Body of pancreas (tissue), 4 donors: ENCODE measurements at places on chromosomes 2 and 18.

DNA sequence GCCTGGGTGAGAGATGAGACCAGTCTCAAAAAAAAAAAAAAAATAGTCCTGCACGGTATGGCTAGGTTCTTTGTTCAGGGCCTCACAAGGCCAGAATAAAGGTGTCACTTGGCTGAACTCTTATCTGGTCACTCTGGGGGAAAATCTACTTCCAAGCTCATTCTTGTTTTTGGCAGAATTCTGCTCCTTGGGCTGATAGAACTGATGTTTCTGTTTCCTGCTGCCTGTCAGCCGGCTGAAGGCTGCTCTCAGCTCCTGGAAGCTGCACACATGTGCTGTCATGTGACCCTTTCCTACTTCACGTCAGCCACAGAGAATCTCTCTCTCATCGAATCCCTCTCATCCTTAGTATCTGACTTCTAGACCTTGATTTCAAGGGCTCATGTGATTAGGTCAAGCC is 10.4 kb downstream of the CSRNP3 start:
- no peak for DNase-seq

- no peak for DNase-seq
Measured at GRCh38 chr2:104052356-104052755, 801.6 kb upstream of the POU3F3 start.

GRCh38 chr18:63588909-63589308 is 1.8 kb downstream of the SERPINB13 start:
- no peak for DNase-seq

DNA sequence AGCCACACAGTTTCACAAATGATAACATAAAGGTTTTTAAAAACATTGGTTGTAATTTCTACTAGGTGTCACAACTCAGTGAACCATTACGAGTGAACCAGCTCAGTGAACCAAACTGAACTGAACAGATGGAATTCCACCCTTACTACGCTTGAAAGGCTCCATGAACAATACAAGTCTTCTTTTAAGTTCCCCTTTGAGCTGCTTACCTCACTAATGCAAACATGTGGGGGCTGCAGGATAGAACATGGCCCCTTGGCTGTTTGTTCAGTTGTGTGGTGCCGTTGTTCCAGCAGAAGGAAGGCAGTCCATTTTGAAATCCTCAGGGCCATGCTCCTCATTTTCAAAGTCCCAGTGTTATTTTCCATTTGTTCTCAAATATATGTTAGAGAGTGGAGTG is 30.7 kb upstream of the KLHL14 start:
- no peak for DNase-seq

DNA sequence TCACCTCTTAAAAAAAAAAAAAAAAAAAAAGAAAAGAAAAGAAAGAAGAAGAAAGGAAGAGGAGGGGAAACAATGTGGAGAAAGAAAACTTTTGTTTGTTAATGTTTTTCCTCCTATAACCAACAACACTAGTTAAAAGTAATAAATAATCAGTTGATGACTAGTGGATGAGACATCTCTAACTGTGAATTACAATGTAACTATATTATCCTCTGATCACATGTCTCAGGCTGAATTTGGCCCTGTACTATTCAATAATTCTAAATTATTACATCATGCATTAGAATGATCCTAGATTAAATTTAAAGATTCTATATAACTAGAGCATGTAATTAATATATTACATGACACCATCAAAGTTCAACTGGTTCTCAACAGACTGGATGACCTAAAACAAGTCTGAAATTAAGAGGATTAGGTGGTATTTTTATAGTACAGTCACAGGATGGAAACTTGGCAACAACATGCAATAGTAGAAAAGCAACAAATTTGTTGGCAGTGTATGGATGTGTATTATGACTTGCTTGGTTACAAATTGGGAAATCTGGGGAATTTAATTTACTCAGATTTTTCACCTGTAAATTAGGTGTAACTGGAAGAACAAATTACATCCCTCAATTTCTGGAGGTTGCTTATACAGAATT is 269.3 kb upstream of the SETBP1 start:
- DNase-seq: no peak

DNA sequence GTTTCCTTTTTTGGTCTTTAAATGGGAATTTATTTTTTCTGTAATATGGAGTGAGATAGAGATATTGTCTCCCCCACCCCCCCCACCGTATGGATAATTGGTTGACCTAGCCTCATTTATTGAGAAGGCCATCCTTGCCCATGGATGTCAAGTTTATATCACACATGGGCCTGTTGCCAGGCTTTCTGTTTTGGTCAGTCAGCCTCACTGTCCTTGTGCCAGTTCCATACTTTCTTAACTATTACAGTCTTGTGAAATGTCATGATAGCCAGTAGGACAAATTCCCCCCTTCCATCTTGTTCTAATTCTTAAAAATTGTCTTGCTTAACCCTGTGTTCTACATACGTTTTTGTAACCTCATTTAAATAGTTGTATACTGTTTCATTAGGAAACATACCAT is 12.5 kb downstream of the BABAM2 start:
- no peak for DNase-seq

DNA sequence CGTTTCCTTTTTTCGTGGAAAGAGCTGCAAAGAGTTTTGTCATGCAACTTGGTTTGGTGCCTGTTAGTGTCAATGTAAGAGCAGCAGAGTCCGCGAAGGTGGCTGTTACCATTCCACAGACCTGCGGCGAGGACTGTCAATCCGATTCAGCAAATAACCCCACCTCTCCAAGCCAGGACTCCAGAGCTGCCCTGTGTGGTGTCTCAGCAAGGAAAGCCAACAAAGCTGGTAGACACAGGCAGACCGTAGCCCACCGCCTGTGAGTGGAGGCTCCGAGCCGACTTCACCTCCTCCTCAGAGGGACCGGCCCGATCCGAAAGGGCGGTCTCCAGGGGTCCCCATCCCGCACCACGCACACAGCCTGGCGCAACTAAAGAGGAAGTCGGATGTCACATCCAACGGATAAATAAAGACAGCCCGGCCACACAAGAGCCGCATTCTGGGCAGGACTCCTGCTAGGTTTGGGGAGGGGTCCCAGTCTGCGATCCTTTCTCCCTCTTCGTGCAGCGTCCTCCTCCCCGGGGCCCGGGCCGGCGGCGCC is 819 bp downstream of the ANKRD44 start:
- peak; percentile 50 for DNase-seq

DNA sequence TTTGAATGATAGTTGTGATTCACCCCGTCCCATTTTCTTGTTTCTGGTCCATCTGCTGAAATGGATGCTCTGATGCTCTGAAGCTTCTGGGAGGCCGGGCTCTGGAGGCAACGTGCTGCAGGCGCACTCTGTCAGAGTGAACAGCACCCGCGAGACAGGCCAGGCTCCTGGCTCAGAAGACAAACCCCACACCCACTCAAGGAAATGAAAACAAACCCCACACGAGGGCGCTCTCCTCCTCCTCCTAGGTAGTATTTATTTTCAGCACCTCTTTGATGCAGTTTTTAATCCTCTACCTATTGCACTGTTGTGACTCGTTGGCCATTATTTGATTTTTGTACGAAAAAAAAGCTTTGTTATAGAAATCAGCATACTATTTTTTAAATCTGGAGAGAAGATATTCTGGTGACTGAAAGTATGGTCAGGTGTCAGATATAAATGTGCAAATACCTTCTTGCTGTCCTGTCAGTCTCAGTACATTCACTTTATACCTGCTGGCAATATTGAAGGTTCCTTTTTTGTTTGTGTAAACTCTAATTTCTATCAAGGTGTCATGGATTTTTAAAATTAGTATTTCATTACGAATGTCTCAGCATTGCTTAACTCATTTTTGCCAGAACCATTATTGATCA is 10.3 kb upstream of the CHST10 start:
- DNase-seq: peak; percentile 69

DNA sequence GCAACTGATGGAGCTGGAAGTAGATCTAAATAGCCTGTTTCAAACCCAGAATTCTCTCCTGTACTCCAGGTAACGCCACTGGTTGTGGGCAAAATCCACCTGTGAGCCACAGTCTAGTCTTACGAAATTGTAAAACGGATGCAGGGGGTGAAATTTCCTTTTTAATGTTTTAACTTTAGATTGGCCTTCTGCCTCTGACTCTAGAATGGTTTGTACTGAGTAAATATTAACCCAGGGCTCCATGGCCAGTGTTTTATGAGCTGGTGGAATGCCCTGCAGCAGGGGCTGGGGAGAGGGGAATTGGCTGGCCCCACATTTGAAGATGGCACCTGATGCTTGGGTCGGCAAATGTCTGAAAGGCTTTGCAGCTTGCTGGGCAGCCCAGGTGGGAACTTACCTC is 156.6 kb downstream of the MYCN start:
- no peak for DNase-seq

DNA sequence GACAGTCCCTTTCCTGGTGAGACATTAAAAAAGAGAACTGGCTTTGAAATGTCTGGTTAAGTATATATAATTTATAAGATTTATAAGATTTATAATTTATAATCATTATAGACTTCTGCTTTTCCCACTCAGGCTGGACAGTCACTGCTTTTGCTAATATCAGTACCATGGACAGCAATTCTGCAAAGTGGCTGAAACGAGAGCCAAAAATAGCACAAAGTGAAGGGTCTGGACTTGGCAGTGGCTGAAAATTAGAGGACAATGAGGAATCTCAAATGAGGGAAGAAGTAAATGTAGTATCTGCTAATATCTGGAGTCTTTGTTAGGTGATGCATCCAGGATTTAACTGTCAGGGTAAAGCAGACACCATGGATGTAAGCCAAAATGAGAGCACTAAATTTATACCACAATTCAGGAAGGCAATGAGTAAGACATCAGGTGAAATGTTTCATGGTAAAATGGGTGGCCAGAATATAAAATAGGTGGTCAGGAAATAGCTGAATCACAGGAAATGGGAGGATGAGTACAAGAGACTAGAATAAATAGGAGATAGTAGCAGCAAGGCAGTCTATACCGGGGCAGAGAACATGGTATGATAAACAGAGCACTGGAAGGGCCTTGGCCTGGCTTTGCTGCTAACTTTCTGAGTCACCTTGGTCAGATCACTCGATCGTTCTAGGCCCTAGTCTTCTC is 39.6 kb upstream of the BOD1L2 start:
- DNase-seq: no peak

- DNase-seq: no peak
Measured at GRCh38 chr2:142868229-142868762, 9.2 kb upstream of the KYNU start.

DNA sequence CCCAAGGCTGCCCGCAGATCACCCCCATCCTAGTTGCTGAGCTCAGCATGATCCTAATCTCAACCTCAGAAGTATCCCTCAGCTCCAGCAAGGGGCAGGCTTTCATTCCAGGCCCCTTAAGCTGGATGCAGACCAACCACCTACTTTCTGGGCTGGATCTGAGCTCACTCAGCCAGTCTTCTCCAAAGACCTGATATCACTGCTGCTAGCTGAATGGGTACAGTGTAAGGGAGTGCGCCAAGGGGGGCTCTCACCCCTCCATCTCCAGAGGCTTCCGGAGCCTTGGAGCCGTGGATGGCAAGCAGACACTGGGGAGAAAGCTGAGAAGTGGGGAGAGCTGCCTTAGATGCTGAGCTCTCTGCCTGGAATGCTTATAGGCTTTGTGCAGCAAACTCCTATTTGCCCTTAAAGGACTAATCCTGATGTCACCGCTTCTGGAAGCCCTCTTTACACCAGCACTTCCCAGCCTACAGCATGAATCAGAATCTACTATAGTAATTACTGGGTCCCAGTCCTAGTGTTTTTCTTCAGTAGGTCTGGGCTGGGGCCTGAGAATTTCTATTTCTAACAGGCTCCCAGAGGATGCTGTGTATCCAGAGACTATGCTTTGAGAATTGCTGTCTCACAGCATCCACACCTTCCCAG is 31.0 kb downstream of the GYPC start:
- no peak for DNase-seq

DNA sequence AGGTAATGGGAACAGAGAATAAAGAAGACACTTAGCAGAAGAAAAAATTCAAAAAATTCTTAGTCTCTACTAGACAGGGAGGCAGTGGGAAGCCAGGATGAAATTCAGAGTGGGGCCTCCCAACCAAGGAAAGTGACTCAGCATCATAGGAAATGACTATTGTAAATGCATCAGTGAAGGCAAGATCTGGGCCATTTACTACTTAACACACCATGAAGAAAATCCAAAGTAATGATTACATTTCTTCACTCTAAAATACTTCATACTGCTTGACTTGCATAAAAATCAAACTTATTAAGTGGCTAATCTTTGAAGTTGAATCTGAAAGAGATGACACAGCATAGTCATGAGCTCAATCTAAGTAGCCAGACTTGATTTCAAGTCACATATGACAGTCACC is 405.8 kb upstream of the SLC39A10 start:
- DNase-seq: no peak

- no peak for DNase-seq
Measured at GRCh38 chr2:177738461-177739235, 333.9 kb downstream of the PDE11A start.

DNA sequence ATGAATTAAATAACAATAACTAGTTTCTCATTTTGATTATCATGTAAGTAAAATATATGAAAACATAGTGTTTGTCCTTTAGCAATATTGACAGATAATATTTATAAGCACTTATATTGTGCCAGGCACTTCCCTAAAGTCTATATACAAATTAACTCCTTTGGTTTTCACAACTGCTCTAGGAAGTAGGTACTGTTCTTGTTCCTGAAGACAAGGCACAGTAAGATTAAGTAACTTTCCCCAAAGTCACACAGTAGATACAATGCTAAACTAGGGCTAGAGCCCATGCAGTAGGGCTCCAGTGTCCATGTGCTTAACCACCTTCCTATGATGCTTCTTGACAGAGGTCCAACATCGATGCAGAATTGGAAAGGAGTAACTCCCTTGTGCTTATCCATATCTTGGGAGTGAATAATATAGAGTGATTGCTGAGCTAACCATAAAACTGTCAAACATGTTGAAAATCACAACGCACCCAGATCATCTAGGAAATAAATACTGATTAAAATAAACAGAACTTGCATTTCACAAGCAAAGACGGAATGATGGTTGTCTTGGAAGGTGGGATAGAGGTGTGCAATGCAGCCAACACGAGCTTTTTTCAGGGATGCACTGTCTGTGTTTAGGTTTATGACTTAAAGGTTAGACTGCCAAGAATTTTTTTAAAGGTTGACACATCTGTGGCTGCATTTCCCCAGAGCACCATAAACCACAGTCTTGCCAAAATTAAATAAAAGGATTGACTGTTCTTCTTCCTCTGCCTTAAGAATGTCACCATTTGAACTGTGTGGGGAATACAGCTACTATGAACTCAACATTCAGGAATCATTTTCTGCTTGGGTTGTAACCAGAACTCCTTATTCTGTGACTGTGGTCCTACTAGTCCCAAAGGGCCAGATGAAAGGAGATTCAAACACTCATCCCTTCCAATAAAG is 80.8 kb downstream of the ANKRD44 start:
- DNase-seq: no peak
